ENCODE measurements at places on chromosomes 1 and 21.

DNA sequence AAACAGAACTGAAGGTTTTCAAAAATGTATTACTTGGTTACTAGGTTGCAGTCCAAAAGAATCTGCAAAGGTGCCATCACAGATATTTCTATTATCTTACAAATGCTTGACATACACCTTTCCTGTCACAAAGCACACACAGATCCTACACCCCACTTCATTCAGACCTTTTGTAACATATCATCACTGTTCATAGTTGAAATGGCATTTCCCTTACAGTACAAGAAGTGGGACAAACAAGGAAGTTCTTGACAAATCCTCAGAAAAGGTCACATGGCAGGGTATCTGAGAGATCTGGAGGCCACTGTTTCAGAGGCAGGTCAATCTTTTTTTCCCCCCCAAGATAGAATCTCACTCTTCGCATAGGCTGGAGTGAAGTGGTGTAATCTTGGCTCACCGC, 21.3 kb downstream of the TOR1AIP2 start:
- DNase-seq, result no peak

- no peak for DNase-seq
Measured at GRCh38 chr1:56123421-56123820, 455.9 kb downstream of the PLPP3 start.

DNA sequence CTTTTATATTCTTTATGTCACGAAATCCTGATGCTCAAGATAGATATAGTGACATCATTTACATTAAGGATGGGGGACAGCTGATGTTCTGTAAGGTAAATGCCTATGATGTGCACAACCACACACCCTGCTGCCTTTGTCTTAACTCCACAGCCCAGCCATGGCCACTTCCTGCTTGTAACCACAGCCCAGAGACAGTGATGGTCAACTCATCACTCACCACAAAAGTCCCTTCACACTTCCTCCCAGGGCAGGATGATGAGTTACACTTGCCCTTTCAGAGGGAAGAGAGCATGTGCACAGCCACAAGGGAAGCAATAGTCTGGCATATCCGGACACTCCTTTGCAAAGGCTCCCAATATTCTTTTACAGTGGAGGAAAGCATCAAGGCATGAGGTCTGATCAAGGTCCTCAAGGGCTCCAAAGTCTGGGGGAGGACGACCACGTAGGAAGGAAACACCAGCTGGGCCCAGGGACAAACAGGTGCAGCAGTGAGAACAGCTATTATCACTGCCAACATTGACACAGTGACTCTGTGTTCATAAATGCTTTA, 53.8 kb downstream of the PLPP3 start:
- no peak for DNase-seq

- DNase-seq, result no peak
Measured at GRCh38 chr1:228081578-228082213, 812 bp upstream of the ARF1 start.

DNA sequence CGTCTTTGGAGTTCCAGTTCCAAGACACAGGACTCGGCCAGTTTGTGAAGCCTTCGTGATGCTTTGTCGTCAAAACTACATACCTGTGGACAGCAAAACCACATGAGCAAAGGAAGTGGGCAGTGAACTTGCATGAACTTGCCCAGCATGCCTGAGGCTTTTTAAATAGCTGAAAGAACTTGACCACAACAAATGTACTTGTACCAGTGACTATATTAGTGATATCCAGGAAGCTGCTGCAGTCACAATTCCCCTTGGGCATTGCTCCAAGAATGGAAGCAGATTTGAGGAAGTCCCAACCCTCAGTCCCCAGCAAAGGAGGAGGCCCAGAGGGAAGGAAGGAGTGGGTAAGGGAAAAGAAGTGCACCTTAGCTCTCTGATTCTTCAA, 2.6 kb downstream of the FUCA1 start:
- no peak for DNase-seq

All from skin of body (tissue), 3 donors.